Activated CD8-positive, alpha-beta memory T cell treated with anti-CD3 and anti-CD28 coated beads for 4 hours (primary cell): ENCODE measurements at places on chromosomes 12 and 14.

- DNase-seq: no peak
Observed at GRCh38 chr14:73804636-73805035, 47.0 kb upstream of the PTGR2 start.

- DNase-seq: no peak
Observed at GRCh38 chr12:75984577-75985182, 46.9 kb downstream of the PHLDA1 start.

DNA sequence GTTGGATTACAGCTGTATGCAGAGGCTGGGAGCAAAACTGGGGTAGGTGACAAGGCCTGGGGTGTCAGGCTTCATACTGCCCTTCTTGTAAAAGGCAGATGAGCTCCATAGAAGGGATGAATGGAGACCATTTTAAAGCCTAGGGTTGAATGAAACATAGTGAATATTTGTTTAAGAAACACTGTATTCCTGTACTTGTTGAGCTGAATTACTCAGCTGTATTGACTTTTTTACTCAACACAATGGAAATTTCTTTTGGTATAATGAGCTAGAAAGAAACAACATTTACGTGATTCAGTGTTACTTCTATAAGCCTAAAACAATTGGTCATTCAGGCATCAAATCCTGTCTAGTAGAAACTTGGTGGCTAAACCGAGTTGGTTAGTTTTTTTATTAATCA lies 14.1 kb downstream of the ATP6V0A2 start:
- DNase-seq: no peak

- DNase-seq: no peak
Observed at GRCh38 chr14:53306267-53306721, 153.2 kb upstream of the DDHD1 start.

GRCh38 chr12:94333396-94333795 lies 126.3 kb downstream of the CEP83 start:
- no peak for DNase-seq

DNA sequence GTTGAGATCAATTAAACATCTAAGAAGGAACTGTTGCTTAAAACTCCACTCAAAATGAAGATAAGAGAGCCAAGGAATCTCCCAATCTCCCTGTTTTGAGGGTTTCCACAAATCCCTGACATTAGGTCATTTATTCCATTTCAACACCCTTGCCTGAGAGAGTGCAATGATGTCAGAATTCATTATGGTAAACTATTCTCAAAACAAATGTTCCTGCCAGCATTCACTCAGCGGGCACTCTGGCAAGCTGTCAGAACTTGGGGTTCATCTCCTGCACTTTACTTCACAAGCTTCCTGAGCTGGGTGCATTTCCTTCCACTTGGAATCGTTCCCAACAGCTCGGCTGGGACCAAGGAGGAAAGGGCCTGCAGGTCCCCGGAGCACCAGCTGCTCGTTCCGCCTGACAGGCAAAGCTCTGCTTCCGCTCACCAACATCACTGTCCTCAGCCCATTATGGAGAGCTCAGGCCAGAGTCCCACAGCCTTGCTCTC lies 117.8 kb downstream of the TTC7B start:
- DNase-seq: no peak

DNA sequence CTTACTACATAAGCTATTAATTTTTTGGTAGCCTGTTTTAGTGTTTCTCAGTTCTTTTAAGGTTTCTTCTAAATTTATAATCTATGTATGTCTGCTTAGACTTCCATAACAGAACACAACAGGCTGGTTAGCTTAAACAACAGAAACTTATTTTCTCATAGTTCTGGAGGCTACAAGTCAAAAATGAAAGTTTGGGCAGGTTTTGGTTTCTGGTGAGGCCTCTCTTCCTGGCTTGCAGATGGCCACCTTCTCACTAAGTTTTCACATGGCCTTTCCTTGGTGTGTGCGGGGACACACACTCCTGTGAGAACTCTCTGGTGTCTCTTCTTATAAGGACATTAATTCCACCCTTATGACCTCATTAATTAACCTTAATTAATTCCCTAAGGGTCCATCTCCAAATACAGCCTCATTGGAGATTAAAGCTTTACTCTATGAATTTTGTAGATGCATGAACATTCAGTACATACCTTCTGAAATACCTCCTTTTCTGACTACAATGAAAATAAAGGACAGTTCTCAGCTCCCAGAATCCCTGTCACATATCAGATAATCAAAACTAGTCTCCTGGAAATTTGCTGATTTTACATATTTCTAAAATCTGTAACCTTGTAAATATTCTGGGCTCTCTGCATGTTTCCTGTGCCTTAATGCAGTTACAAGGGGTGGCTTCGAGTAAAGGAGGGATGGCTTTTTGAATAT lies 23.2 kb upstream of the BMAL2 start:
- DNase-seq: no peak
